K562 (cell line): ENCODE measurements at places on chromosomes 12 and 14.
A peak's percentile ranks its signal among the peaks of the same experiment; 100 is the strongest.

GRCh38 chr14:24434036-24434435, 4.3 kb downstream of the KHNYN start:
- no peak for DNase-seq

DNA sequence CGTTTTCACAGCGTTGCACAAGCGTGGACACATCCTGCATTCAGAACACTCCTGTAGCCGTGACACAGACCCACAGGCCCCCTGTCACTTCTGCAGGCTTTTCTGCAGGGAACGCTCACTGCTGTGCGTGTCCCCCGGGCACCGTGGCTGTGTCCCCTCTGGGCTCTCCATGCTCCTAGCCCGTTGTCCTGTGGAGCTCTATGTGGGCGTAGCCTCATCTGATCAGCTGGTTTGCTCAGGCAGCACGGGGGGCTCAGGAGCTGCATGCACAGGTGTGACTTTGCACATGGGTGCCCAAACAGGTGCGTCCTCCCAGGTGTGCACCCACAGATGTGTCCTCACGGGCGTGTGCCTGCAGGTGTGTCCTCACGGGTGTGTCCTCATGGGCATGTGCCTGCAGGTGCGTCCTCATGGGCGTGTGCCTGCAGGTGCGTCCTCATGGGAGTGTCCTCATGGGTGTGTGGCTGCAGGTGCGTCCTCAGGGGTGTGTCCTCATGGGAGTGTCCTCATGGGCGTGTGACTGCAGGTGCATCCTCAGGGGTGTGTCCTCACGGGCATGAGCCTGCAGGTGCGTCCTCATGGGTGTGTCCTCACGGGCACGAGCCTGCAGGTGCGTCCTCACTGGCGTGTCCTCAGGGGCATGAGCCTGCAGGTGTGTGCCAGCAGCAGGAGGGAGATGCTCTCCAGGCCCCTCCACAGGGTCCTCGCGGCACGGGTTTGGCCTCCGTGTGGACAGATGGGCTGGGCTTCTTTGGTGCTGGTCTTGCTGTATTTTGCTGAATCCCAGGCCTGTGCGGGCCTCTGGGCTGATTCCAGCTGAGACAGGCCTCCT, 17.5 kb downstream of the MTA1 start:
- DNase-seq: no peak

DNA sequence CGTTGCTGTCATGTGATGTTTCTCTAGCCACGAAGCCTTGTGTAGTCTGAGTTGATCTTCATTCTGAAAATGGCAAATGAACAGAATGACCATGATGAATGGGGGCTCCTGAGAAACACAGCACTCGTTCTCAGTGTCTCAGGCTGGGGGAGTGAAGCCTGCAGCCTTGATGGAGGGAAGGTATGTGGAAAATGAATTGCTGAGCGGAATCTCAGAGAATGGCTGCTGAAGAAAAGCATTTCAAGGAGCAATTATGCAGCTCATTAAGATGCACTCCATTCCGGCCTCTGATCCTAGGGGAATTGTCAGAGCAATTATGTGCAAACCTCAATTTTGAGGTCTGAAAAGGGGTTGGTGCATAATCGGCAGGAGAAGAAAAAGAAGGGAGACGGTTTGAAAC, 167.1 kb downstream of the CHST11 start:
- DNase-seq: no peak

DNA sequence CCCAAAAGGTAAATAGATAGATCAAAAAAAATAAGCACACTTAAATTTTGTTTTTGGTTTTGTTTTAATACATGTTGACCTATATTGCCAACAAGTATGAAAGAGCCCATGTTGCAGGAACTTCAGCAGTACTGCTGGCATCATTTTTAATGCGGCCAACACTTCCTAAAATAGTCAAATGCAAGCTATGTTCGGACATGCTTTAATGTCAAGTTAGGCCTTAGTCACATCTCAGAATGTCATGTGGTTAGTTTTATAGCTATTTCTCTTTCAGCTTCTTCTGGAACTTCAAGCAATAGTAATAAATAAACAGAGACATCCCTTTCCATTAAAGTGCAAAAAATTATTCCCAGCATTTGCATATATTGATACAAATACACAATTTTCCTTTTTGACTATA, 153.4 kb downstream of the PIK3C2G start:
- DNase-seq: no peak

- DNase-seq: peak; percentile 57
Measured at GRCh38 chr12:6039894-6040601, 84.4 kb downstream of the VWF start.

GRCh38 chr14:33799705-33800570, 150.9 kb downstream of the EGLN3 start:
- no peak for DNase-seq

GRCh38 chr14:102080183-102081080, 6.4 kb downstream of the HSP90AA1 start:
- DNase-seq: no peak

GRCh38 chr12:18905134-18905533, 167.2 kb downstream of the CAPZA3 start:
- DNase-seq: no peak

DNA sequence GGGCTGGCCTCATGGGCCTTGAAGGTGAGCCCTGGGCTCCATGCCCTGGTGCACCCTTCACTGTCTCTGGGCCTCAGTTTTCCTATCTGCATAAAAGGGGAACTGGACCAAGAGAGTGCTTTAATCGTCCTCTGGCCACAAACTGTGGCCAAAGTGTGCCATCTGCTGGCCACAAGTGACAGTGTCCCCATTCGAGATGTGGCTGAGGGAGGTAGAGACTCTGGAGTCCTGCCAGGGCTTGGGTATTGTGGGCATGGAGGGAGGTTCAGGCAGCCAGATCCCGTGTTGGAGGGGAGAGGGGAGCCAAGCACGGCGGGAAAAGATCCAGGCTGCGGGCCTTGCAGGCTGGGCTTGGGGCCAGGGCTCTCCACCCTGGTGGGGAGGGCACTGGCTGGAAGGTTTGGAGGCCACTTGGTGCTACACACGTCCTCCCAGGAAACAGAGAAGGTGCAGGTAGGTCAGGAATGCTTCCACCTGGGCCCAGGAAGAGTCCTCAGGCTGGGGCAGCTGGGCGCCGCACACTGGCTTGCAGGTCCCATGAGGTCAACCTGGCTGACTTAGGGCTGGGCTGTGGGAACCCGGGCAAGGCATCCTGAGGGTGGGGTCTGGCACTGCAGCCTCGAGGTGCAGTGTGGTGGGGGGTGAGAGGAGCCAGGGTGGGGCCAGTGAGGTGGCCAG, 7.3 kb upstream of the KIF26A start:
- no peak for DNase-seq

DNA sequence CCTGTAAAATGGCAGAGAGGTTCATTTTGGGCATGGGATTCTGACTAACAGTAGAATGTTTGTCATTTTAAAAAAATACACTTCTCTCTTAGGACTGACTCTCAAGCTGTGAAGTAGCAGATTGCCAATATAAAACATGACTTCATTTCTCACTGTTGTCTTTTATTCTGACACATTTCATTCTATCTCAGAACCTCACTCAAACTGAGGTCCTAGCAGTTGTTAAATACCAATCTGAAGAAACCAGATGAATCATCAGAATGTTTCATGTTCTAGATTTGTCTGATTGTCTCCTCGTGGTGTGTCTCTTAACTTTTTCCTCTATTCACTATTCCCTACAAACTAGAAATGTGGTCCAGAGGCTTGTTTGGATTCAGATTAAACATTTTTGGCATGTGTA, 276.5 kb upstream of the NPAS3 start:
- no peak for DNase-seq

- no peak for DNase-seq
Measured at GRCh38 chr12:12210983-12211382, 55.9 kb downstream of the LRP6 start.

GRCh38 chr12:84056-84455, 17.5 kb downstream of the IQSEC3 start:
- DNase-seq: no peak

- DNase-seq: no peak
Measured at GRCh38 chr12:49974677-49975317, 2.0 kb downstream of the AQP6 start.

GRCh38 chr14:92400579-92401444, 77.8 kb downstream of the SLC24A4 start:
- no peak for DNase-seq

DNA sequence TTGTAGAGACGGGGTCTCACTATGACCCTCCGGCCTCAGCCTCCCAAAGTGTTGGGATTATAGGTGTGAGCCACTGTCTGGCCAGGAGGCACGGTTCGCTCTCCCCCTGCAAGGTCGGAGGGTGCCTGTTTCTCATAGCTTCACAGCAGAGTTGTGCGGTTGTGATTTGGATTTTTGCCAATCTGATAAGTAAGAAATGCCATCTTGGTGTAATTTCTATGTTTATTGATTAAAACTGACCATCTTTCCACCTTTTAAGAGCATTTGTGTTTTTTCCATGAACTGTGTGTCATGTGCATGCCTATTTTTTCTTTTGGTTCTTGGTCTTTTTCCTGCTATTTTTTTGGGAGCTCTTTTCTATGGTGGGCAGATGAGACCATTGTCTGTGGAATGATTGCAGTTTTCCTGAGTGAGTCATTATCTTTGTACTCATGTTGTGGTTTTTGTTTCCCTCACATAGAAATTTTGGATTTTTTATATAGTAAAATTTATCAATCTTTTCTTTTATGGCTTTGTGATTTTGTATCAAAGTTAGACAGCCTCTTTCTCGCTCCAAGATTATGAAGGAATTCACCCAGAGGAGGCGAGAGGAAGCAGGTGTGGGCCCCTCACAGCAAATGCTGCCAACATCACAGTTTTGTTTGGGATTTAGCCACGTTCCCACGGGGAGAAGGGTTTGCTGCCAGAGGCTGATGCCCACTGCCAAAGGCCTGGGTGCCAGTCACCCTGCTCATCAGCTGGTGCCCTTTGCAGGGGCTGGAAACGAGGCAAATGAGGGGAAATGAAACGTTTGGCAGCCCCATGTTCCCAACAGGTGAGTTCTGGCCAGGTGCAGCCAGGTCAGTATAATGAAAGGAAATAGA, 47.2 kb downstream of the RFX4 start:
- no peak for DNase-seq

- DNase-seq: no peak
Measured at GRCh38 chr12:3743803-3744202, 9.1 kb downstream of the CRACR2A start.

DNA sequence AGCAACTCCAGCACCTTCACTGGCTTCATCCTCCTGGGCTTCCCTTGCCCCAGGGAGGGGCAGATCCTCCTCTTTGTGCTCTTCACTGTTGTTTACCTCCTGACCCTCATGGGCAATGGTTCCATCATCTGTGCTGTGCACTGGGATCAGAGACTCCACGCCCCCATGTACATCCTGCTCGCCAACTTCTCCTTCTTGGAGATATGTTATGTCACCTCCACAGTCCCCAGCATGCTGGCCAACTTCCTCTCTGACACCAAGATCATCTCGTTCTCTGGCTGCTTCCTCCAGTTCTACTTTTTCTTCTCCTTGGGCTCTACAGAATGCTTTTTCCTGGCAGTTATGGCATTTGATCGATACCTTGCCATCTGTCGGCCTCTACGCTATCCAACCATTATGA, 6.8 kb downstream of the OR11G2 start:
- no peak for DNase-seq

DNA sequence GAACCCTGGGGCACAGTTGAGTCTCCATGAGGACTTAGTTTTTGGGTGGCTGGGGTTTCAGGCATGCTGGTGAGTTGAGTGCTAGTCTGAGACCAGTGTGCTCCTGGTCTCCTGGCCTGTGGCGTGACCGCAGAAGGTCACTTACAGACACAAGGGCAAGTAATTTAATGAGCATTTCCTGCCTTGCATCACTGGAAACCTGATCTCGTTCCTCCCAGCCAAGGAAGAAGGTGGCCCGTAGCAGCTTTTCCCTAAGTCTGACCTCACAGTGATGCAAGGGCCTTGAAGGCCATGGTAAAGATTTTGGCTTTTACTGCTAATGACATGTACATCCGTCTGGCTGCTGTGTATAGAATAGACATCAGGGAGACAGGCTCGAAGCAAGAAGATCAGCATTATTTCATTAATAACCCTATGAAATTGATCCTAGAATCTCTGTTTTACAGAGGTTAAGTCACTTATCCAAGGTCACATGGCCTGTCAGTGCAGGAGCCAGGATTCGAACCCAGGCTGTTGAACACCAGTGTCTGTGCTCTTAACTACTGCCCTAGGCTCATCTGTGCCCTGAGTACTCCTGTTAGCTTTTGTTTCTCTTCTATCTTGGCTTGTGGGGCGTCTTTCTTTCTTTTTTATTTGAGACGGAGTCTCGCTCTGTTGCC, 4.6 kb downstream of the TMEM120B start:
- no peak for DNase-seq

DNA sequence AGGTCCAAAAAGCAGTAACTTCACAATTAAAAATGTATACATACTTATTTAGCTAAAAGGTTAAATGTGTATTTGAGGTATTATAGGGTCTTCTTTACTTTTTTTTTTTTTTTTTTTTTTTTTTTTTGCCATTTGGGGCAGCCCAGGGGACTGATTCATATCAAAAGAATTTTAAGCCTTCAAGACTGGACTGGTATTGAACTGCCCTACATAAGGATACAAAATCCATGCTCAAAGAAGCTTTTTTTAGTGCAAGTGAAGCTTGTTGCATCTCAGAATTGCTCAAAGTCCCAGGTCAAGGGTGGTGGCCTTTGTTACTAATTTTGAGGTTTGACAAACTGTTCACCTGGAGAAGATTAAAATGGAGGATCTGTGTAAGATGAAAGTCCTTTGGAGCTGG, 124.0 kb downstream of the APAF1 start:
- no peak for DNase-seq
